ENCODE measurements at places on chromosomes 11 and 22.

- DNase-seq, result no peak
These were observed 77.0 kb downstream of the GRAMD1B start for GRCh38 chr11:123507043-123507442.

- no peak for DNase-seq
These were observed 209.6 kb downstream of the BUD13 start for GRCh38 chr11:116563028-116563711.

DNA sequence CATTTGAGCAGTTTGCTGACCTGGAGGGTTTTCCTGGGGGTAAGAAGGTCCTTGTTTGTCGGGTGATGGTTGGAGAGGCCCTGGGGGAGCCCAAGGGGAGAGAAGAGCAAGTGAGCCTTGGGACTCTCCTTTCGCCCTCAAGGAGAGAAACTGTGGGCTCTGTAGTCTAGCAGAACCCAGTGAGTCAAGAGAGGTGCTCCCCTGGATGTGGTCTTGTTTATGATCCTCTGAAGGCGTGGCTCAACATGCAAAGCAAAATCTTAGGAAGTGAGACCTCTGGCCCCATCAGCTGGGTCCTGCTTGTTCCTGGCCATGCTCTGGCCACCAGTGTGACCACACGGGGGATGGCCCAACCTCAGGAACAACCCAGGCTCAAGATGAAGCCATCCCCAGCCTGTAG, 66.5 kb upstream of the ALX4 start:
- DNase-seq, result no peak

DNA sequence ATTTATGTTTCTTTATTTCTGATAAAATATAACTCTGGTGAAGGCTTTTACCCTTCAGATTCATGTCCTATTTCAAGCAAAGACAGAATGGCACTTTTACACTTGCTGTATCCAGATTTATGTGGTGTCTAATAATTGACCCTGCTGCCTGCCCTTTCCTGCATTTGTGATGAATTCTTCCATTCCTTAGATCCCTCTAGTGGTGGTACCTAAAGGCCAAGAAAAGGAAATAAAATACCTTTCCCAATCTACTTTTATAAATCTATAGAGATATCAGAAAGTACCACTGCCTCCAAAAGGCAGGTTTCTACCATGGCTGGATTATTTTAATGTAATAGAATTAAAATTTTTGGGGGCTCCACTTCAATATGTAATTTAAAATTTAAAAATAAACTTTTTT, 34.2 kb downstream of the CCDC81 start:
- DNase-seq, result no peak

DNA sequence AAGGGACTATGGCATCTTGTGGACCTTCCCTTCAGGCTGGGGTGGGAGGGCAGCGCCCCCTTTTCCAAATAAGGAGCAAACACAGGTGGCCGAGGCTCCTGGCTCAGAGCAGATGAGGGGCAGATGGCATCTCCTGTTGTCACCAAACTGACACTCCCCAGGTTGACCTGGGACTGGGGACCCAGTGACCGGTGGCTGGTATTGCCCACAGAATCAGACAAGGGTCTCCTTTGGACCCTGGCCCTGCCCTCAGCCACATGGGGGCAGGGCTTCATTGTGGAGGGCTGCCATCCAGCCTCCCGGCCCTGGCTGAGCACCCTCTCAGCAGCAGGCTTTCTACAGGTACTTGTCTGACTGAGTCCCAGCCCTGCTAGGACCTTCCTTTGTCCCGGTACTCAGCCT, 842 bp upstream of the SIGIRR start:
- DNase-seq, result no peak

DNA sequence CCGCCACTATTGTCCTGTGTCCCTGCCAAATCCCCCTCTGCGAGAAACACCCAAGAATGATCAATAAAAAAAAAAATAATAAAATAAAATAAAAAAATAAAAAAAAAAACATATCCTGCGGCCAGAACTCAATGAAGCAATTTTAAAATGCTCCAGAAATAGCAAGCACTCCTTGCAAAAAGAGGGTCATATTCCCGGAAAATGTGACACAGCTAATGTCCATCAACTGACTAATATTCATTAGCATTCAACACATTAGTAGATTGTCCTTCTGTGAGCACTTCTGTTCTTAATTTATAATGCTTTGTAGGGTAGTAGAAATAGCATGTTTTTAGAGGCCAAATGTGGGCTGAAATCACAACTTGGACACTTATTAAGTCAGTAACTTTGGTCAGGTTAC, 252.3 kb upstream of the SESN3 start:
- DNase-seq, result no peak

DNA sequence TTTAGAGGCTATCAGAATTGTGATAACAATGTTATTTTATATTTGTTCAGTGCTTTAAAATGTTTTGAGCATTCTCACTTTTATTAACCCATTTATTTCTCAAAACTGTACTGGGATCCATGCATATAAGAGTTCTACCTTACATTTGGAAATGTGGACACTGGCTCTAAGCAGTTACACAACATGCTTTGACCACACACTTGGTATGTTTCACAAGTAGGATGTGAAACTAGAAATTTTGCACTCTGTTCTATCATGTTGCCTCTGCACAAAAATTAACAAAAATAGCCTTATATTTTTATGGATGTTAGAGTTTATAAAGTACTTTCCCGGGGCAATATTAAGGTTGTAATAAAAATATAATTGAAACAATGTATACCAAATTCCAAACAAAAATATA, 126.9 kb upstream of the CHORDC1 start:
- no peak for DNase-seq

- no peak for DNase-seq
These were observed 22.1 kb downstream of the TAB1 start for GRCh38 chr22:39421691-39422090.

DNA sequence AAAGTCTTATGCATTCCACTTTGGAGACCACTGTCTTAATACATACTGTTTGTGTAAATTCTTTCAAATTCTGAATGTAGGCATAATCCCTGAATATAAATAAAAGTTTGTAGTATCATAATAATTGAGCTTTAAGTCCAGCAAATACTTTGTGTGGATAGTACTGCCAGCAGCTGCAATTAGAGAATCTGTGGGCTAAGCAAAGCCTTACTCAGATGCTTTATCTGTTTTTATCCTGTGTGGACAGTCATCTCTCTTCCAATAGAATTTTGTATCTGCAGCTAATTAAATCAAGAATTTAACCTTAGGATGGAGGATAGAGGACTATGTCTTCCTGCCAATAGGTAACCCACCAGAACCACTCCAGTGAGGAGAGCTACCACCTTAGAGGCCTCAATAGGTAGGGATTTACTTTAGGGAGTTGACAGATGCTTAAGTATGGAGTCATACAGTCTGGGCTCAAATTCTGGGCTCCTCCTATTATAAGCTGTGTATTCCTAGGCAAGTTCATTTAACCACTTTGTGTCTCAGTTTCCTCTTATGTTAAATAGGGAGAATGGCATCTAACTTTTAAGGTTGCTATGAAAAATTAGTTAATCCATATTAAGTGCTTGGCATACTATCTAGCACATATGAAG, 71.1 kb downstream of the STIM1 start:
- DNase-seq, result no peak

DNA sequence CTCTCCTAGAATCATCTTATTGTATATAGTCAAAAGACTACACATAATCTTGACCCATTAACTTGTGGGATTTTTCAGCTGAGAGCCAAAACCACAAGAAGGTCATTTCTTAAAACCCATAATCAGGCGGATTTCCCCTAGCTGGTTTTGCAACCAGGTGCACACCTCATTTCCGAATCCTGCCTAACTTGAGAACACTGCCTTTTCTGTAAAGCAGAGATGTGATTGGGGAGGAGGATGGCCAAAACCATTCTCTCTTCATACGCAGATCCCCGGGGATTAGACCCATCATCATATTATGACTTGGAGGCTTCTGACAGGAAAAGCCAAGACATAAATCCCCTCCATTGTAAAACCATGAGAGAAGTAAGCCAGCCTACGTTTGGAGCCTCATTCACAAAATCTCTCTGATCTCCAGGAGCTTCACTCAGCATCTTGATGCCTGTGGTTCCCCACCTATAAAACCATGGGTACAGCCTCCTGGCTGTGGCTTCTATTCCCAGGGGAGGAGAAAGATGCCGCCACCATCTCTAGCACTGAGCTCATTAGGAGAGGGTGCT, 191.3 kb downstream of the KIF18A start:
- DNase-seq, result no peak

GRCh38 chr22:48640890-48641841, 1186.5 kb downstream of the BRD1 start:
- peak; percentile 72 for DNase-seq

- DNase-seq, result no peak
These were observed 25.1 kb upstream of the EIF3D start for GRCh38 chr22:36554098-36554497.

GRCh38 chr11:285894-286220, 3.1 kb upstream of the PGGHG start:
- no peak for DNase-seq

GRCh38 chr22:19823902-19824211, 30.8 kb downstream of the GNB1L start:
- DNase-seq, result no peak

DNA sequence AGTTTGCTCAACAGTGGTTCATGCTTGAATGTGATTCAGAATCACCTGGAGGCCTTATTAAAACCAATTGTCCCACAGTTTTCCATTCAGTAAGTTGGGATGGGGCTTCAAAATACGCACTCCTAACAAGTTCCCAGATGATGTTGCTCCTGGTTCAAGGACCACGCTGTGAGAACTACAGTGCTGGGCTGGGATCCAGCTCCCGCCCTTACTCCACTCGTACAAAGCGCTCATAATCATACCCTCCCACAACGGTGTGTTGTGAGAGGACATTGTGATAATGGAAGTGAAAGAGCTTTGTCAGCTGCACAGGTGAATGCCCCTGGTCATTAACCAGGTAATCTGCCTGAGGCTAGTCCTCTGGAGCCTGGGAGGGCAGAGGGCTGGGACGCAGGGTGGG, 1.3 kb upstream of the CD82 start:
- DNase-seq, result peak; percentile 13

DNA sequence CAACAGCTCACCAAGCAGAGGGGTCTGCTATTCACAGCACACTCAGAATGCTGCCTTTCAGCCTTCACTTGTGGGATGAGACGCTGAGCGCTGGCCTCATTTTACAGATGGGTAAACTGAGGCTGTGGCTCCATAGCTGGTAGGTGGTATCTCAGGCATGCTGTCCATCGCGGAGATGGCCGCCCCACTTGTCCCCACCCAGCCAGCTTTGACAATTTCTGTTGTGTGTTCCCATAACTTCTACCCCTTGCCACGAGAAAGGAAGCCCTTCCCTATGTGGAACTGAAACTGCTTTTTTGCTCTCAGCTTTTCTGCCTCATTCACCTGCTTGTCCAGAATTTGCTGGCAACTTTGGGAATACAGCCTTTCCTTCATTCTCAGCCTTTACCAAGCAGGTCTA, 36.1 kb upstream of the NNMT start:
- no peak for DNase-seq

GRCh38 chr11:134636071-134636470, 224.0 kb upstream of the B3GAT1 start:
- DNase-seq, result no peak

DNA sequence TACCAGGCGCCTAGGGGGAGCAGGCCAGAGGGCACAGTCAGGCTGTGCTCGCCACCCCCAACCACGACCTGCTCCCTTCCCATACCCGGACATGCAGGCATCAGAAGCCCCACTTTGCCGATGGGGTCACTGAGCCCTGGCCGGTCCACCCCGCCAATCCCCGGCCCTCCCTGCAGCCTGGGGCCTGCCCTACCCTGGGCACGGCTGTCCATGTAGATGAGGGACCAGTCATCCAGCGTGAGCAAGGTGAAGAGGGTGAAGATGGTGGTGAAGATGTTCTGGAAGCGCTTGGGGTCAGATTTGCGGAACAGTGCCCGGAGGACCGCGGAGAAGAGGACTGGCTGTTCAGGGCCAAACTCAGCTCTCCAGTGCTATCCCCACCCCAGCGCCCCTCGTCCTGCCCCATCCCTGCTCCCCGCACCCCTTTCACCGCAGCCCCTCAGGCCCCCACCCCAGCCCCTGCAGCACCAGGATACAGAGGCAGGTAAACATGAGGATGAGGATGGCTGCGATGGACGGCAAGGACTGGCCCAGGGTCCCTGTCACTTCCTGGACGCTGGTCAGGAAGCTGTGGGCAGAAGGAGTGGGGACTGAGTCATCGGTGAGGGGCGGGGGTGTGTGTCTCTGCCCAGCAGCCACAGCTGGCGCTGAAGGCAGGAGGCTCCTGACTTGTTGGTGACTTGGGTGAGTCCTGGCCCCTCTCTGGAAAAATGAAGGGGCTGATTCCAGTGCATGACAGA, 5.5 kb downstream of the CATSPER1 start:
- DNase-seq, result no peak
